ENCODE measurements at places on chromosomes 1 and 21.

- no peak for DNase-seq
Measured at GRCh38 chr1:14929547-14930246, 223.8 kb upstream of the TMEM51 start.

DNA sequence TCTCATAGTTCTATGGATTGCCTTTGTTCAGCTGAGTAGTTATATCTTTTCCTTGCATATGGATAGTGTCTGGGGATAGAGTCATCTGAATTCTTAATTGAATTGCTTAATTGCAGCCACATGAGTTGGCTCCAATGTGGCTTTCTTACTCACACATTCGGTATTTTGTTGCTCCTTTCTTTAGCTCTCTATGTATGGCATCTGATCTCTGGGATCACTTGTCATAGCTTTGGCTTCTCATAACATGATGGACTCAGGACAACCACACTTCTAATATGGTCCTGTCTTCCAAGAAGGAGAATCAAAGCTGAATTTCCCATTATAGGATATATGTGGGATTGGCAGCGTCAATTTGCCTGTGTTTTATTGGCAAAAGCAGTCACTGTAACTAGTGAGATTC lies 716.2 kb downstream of the NCAM2 start:
- no peak for DNase-seq

DNA sequence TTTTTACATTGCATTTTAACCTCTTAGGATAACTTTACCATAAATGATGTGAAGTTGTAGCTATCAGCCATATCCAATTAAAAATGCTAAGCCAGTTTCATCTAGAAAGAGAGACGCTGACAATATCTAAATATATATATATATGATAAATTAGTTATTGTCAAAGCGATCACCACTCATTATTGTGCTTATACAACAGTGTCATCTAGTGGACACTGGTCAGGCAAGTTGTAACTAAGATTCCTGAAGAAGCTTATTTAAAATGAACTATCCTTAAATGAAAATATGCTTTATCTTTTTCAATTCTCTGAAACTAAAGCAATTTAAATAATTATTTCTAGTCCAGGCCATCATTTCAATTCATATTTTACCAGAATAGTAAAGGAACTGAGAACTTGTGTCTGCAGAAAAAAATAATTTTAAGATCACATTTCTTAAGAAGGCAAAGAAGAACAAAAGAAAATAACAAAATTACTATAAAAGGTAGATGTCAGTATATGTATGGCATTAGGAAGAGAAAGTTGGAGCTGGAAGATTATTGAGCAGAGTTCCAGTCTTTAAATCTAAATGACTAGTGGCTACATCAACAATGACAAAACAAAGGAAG lies 193.3 kb upstream of the SNX7 start:
- peak; percentile 47 for DNase-seq

GRCh38 chr1:180898441-180899219 lies 14.1 kb upstream of the KIAA1614 start:
- DNase-seq = no peak

DNA sequence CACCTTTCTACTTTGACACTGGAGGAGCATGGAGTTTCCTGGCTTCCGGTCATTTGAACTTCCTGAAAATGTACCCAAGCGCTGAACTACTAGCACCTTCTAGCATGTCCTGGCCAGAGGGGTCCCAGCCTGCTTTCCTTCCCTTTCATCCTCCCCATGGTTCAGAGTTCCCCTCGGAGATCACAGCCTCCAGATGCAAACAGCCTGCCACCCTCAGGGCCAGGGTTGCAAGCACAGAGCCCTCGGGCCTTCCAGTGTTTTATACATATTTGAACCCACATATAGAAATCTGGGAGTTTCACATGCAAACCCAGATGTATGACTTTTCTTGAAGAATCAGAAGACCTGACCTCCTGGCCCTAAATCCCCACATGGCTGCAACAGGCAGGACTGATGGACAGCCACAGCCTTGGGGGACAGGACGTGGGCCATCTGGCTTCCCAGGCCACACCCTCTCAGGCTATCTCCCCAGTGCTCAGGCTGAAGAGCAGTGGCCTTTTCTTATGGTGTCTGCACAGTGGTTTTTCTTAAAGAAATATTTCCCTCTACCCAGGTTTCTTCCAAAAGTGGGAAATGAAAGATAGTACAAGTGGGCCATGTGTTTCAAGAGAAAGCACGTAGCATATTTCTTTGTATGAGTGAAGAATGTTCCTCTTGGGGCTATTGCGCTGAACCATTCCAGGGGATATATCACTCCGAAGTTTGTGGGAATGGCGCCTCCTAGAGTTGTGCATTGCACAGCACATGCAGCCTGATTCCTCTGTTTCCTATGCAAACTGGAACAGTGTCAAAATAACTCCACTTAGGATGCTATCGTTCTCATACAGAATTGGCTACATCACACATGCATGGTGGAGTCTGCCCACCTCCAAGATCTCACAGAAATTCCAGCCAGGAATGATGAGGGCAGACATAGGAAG lies 232.0 kb upstream of the VAMP3 start:
- DNase-seq = no peak

GRCh38 chr1:115671176-115671934 lies 29.6 kb downstream of the VANGL1 start:
- DNase-seq = peak; percentile 9

DNA sequence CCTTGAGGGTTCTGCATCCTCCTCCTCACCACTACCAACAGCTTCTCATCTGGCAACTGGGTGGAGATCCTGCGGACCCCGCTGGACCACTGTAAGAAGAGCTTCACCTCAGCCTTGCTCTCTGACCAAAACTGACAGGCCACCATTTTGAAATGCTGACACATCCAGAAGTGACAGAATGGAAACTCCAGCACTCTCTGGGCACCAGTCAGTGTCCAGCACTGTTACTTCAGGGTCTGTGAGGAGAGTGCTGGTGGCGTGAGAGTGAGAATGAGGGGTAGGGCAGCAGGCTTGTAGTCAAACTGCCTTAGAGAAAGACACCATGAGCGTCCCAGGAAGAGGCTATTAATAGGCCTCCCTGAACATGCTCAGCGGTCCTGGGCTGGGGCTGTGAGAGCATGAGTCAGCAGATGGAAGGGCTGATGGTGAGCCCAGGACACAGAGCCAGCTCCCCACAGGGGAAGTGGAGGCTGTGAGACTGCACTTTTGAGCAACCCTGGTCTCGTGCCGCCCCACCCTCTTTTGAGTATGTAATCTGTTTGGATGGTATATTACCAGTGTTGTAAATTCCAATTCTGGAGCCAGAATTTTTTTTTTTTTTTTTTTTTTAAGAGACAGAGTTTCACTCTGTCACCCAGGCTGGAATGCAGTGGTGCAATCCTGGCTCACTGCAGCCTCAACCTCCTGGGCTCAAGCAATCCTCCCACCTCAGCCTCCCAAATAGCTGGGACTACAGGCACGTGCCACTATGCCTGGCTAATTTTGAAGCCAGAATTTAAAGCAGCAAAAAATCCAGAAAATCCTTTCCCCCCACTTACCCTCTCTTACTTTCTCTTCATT lies 34.4 kb upstream of the SLC30A1 start:
- DNase-seq = no peak

GRCh38 chr1:97004054-97004453 lies 282.5 kb downstream of the PTBP2 start:
- no peak for DNase-seq

DNA sequence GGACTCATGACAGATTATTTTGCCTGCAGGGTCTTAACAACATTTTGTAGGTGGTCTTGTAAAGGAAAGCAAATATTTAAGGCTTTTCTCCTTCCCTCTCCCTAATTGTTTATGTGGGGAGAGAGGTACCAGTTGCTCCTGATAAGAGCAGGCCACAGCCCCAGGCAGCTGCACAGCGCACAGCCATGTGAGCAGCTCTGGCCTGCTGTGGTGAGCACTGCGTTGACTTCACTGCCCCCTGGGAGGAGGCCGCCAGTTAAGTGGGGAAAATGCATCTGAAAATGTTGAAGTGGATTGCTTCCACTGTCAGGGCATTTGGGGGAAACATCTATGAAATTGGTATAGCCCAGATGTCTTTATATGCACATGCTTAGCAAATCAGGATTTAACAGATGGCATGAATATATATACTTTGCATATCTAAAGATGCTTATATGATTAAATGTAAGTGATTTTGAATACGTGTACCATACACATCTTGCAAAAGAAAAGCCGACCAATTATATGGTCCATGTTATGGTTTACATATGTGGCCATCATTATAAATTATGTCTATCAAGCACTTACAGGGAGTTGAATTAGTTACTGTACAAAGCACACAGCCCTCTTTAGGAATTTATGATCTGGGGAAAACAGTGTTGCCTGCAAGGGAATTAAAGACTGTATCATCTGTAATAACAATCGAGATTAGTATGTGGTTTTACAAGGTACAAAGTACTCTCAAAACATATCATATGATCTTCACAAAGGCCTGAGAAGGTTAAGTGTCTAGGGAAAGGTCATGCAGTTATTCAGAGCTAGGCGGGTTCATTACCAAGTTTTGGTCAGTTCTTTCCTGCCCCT lies 132.1 kb downstream of the RHOU start:
- DNase-seq = peak; percentile 43

DNA sequence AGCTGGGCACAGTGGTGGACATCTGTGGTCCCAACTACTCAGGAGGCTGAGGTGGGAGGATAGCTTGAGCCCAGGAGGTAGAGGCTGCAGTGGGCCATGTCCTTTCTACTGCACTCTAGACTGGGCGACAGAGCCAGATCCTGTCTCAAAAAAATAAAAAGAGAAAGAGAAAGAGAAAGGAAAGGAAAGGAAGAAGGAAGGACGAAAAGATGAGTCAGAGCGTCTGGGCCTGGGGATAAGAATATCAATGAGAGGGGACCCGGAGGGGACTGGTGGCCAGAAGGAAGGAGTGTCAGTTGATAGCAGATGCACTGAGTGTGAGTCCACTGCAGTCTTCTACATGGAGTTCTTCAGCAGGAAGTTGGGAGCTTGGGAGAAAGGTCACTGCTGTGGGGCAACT lies 75.6 kb downstream of the SYT6 start:
- DNase-seq = no peak

- no peak for DNase-seq
Measured at GRCh38 chr21:30779249-30779648, 24.0 kb upstream of the KRTAP21-1 start.

- DNase-seq = no peak
Measured at GRCh38 chr1:39673215-39673614, 1.3 kb upstream of the NT5C1A start.

GRCh38 chr1:35120458-35121133 lies 41.4 kb downstream of the ZMYM1 start:
- DNase-seq = no peak

GRCh38 chr1:22039594-22040285 lies 12.8 kb upstream of the CDC42 start:
- peak; percentile 55 for DNase-seq

- DNase-seq = no peak
Measured at GRCh38 chr1:30407865-30408580, 315.4 kb downstream of the MATN1 start.

DNA sequence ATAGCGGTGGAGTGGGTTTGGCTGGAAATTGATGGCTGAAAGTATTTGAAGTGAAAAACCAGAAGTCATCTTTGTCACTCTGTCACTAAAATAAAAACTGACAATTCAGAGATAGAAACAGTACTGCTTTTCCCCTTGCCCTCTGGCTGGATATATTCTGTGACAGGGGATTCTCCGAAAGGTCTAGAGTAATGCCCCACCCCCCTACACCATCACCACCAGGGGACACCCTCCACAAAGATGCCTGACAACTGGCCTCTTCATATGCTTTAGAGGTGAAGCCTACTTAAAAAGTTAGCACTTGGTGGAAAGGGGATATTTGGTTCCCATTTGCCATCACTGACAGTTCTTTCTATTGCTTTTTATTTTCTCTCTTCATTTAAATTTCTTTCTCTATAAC lies 73.5 kb downstream of the SGIP1 start:
- DNase-seq = no peak

DNA sequence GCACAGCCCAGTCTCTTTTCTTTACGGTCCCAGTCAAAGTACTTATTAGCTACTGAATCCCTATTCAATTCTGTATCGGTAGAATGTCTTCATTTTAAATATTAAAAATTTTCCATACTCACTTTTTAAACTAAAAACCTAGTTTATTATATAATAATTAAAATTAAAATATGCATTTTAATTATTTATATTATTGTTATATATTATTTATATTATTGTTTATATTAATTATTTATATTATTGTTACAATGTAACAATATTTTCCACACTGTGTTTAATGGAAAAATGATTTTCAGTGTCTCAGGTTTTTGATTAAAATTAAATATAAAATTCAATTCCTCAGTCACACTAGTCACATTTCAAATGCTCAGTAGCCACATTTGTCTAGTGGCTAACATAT lies 18.2 kb upstream of the PPP2R5A start:
- DNase-seq = no peak

Data from NCI-H1436 treated with DMSO at 0.1 percent for 48 hours (cell line).